ENCODE measurements at places on chromosomes 13 and 19. TPM values are rescaled to one million over a fixed set of nuclear protein-coding genes. Genes with fewer than 3 reads are reported as not detected.

The ZNF492 gene
- total RNA-seq = 0.15 TPM

GRCh38 chr19:36106991-36107390, 4.0 kb upstream of the OVOL3 start:
- H3K36me3 ChIP-seq = peaks cover 10% of the 10 kb centered on the region
- no peak overlapping the region for H3K4me3 ChIP-seq
- no peaks in the 10 kb centered on the region for H3K4me1 ChIP-seq
- H3K27me3 ChIP-seq = no peaks in the 10 kb centered on the region

GRCh38 chr13:24214528-24214927, 54.0 kb downstream of the SPATA13 start:
- no peak for DNase-seq
- no peak overlapping the region for H3K27ac ChIP-seq
- no peaks in the 10 kb centered on the region for H3K27me3 ChIP-seq
- H3K36me3 ChIP-seq = no peaks in the 10 kb centered on the region

DNA sequence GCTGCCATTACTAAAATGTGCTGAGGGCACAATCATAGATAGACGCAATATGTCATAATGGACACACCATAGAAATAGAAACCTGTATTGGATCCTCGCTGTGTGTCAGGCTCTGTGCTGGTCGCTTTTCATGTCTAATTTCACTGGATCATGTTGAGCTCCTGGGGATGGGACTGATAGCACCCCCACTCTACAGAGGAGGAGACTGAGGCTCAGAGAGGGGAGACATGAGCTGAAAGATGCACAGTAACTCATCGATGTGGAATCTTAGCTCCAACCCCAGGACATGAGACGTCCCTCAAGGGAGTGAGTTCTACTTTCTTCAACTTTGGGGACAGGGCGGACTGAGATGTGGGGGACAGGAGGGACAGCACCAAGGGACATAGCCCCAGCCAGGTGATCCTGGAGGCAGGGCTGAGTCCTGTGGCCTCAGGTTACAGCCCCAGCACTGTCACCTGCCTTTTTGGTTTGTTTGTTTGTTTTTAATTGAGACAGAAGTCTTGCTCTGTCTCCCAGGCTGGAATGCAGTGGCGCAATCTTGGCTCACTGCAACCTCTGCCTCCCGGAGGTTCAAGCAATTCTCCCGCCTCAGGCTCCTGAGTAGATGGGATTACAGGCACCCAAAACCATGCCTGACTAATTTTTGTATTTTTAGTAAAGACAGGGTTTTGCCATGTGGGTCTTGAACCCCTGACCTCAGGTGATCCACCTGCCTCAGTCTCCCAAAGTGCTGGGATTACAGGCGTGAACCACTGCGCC, 6.6 kb upstream of the GIPC1 start:
- no peaks in the 10 kb centered on the region for H3K36me3 ChIP-seq
- no peaks in the 10 kb centered on the region for H3K27me3 ChIP-seq
- no peak overlapping the region for H3K4me3 ChIP-seq

- peak overlapping the region; percentile 72 for H3K4me3 ChIP-seq
- peak overlapping the region; percentile 96 for H3K27ac ChIP-seq
- peaks cover 36% of the 10 kb centered on the region for H3K4me1 ChIP-seq
- no peaks in the 10 kb centered on the region for H3K36me3 ChIP-seq
- no peaks in the 10 kb centered on the region for H3K27me3 ChIP-seq
These were observed 38.8 kb downstream of the ARHGEF7 start for GRCh38 chr13:111153977-111154332.

- H3K4me3 ChIP-seq = no peak overlapping the region
- peak; percentile 46 for DNase-seq
- no peaks in the 10 kb centered on the region for H3K36me3 ChIP-seq
These were observed 6.3 kb downstream of the PLEKHF1 start for GRCh38 chr19:29671393-29672160.

- no peak for DNase-seq
- H3K27me3 ChIP-seq = no peaks in the 10 kb centered on the region
- no peaks in the 10 kb centered on the region for H3K36me3 ChIP-seq
- no peak overlapping the region for H3K27ac ChIP-seq
These were observed 7.6 kb upstream of the IPO5 start for GRCh38 chr13:97945792-97946419.

- H3K36me3 ChIP-seq = peaks cover 7% of the 10 kb centered on the region
- DNase-seq = no peak
- peaks cover 81% of the 10 kb centered on the region for H3K4me1 ChIP-seq
- H3K27me3 ChIP-seq = no peaks in the 10 kb centered on the region
- H3K27ac ChIP-seq = peak overlapping the region; percentile 90
- peak overlapping the region; percentile 76 for H3K4me3 ChIP-seq
These were observed 2.8 kb upstream of the GSK3A start for GRCh38 chr19:42245231-42245630.

GRCh38 chr19:23823952-23824389, 65.3 kb upstream of the ZNF681 start:
- no peaks in the 10 kb centered on the region for H3K4me1 ChIP-seq
- no peaks in the 10 kb centered on the region for H3K27me3 ChIP-seq
- H3K27ac ChIP-seq = no peak overlapping the region
- DNase-seq = no peak
- no peak overlapping the region for H3K4me3 ChIP-seq

DNA sequence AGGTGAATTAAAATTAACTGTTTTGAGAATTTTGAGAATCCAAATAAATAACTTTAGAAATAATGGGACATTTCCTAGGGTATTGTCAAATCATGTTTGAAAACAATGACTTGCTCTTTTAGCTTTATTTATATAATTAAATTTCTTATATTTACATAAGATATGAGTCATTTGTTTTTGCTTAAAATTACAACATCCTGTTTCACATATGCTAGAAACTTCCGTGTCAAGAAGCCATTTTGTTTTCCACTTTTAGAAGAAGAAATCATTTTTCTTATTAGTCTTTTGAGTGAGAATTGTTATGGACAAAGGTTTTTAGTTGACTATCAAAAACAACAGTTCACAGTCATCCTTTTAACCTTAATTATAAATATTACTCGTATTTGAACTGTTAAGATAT, 48.2 kb downstream of the DPY19L3 start:
- H3K27ac ChIP-seq = no peak overlapping the region
- H3K4me1 ChIP-seq = peaks cover 11% of the 10 kb centered on the region
- no peak for DNase-seq
- H3K36me3 ChIP-seq = no peaks in the 10 kb centered on the region
- no peaks in the 10 kb centered on the region for H3K27me3 ChIP-seq

All from heart right ventricle (tissue), 16 donors.